OCI-LY7 (cell line): ENCODE measurements at places on chromosomes 7 and 10.

- DNase-seq = no peak
Observed at GRCh38 chr10:103793920-103794883, 61.2 kb downstream of the SH3PXD2A start.

DNA sequence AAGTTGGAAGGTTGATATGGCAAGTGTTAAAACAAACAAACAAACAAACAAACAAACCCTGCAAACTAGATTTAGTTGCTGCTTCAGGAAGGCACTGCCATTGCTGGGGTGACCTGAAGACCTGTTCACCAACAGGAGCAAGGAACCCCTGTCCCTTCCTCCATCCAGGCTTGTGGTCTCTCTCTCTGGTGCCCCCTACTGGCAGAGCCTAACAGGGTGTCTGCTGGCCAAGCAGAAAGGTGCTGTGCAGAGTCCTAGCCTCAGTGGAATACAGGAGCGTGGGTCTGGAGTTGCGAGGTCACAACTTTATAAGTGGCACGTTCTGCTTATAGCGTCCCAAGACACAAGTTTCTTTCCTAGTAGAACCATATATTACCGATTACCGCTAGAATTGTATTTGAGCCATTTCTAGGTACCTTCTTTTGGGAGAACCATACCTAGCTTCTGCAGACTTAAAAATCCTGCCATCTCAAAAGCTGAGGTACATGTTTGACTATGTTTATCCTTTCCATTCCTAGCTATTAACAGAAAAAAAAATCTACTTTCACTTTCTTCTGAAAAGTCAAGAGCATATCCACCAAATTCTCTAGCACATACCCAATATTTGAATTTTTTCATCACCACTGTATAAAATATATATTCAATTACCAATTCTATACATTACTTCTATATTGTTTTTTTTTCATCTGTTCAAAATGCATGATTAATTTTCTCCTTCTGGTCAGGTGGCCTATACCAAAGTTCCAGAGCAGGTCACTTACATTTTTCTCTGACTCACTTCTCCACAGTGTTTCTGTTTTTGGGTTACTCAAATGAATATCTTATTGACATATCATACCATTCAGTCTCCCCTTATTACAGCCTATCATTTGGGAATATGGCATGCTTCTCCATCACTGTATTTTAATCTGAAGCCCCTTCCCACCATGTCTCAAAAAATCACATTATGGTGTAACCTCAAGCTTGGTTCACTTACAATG lies 29.1 kb upstream of the CALD1 start:
- DNase-seq = peak; percentile 61

DNA sequence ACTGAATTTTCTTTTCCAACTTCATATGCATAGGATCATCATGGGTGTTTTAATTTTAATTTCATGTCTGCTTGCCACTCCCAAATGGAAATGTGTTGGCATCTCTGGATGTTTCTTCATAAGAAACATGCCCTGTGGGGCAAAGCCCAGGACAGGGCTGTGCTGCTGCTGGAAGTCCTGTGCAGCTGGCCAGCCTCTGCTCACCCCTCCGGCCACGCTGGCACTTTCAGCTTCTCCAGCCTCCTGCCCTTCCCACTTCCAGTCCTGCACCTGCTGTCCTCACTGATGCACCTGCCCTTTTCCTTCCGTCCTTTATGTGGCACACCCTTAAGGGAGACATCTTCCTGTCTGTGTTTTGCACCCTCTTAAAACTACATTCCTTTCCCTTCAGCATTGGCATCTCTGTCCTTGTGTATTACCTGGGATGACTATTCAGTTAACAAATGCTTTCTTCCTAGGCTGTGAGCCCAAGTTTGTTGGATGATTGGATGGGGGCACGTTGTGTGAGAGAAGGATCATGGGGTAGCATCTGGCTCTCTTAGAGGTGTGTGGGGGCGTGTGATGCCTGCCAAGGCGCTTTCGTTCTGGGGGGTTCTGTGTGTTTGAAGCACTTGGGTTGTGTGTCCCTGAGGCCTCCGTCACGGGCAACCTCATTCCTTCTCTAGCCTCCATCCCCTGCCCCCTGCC lies 56.8 kb downstream of the TCF7L2 start:
- DNase-seq = no peak

DNA sequence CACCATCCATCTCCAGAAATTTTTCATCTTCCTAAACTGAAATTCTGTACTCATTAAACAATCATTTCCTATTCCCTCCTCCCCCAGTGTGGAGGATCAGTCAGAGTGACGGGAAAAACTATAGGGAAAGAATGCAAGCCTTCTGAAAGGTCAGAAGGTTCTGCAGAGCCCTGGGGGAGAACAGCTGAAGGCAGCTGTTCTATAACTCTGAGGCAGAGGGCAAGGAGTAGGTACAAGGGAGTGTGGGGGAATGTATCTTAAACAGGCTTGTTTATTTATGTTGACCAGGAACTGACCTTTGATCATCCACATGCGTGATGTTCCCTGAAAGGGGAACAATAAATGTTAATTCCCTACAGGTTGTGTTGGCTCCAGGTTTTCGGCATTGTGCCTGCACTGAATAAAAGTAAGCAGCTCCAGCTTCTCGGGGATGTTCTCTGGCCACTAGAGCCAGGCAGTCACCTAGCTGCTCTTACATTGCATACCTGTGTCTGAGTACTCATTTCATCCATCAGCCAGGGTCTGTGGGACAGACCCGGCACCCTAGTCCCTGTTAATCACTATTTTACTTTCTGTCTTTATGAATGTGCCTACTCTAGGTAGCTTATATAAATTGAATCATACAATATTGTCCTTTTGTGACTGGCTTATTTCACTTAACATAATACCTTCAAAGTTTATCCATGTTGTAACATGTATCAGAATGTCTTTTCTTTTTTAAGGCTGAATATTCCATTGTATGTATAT lies 5.8 kb downstream of the IFIT1 start:
- DNase-seq = no peak

DNA sequence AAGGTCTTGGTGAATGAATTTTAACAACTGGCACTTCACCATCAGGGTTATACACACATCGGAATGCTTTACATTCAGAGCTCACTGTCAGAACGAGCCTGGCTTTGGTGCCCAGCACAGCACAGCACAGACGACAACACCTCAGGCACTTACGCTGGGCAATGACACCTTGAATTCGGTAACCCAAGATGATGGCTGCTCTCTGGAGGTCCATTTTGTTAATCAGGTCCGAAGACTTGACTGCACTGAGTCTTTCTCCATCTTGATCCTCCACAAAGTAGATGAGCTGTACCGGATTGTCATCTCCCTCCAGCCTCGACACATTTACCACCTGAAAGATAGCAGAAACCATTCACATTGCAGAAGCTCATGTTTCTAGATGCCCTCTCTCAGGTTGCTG lies 82.4 kb downstream of the KIAA1549 start:
- no peak for DNase-seq

- DNase-seq = no peak
Observed at GRCh38 chr10:2509081-2509531, 558.2 kb upstream of the PFKP start.

DNA sequence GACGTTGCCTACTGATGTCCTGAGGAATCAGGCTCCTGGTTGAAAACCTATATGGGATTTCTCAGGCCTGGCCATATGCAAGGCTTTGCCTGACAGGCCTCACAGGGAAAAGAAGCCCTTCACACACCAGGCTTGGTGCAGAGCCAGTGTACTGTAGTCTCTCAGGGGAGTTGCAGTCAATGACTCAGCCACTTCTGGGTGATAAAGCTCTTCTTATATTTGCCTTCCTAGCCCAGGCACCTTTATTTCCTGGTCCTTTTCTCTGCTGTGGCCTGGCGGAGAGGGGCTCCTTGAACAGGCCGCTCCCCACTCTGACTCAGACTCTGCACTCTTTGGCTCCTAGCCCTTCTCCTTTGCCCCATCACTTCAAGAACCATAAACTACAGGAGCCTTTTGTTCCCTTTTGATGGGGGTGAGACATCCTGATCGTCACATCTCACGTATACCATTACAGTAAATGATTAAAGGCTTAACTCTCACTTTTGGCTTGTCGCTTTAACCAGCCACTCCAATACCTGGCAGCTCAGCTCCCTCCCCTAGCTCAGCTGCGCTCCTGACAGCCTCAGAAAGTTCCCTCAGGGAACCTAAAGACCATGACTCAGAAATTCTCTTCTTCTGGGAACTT lies 33.5 kb downstream of the DPY19L1 start:
- no peak for DNase-seq
